Heart right ventricle (tissue), 16 donors: ENCODE measurements at places on chromosomes 16 and 17. TPM values are rescaled to one million over a fixed set of nuclear protein-coding genes. Genes with fewer than 3 reads are reported as not detected.
A peak's percentile ranks its signal among the peaks of the same experiment; 100 is the strongest.

DNA sequence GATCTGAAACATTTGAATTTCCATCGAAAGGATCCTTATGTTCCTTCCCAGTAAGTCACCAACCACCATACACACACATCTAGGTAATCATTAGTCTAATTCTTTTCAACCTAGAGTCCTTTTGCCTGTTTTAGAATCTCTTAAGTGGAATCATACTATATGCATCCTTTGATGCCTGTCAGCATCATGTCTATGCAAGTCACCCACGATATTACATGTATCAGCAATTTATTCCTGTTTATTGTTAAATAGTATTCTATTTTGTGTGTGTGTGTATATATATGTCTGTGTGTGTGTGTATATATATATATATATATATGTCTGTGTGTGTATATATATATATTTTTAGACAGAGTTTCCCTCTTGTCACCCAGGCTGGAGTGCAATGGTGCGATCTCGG lies 78.9 kb upstream of the RPH3AL start:
- no peaks in the 10 kb centered on the region for H3K4me1 ChIP-seq

DNA sequence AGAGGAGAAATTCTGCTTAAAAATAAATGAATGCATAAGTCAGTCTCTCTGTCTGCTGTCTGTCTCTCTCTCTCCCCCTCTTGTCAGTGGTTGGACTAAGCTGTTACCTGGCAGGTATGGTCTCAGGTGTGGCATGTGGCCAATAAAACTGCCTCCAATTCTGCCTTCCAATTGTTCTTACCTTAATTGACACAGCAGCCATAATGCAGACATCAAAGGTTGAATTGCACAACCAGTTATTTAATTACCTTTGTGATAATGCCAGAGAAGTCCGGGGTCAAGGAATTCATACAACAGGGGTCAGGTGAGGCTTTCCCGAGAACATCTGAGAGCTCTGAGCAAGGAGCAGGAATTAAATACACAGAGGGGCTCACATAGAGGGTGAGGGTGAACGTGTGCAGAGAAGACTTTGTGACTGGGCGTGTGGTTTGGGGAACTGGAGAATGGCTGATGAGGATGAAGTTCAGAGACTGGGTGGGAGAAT lies 78.8 kb upstream of the CDYL2 start:
- no peak overlapping the region for H3K4me3 ChIP-seq
- H3K4me1 ChIP-seq: no peaks in the 10 kb centered on the region
- peaks cover 5% of the 10 kb centered on the region for H3K27me3 ChIP-seq
- H3K36me3 ChIP-seq: no peaks in the 10 kb centered on the region
- no peak for DNase-seq

DNA sequence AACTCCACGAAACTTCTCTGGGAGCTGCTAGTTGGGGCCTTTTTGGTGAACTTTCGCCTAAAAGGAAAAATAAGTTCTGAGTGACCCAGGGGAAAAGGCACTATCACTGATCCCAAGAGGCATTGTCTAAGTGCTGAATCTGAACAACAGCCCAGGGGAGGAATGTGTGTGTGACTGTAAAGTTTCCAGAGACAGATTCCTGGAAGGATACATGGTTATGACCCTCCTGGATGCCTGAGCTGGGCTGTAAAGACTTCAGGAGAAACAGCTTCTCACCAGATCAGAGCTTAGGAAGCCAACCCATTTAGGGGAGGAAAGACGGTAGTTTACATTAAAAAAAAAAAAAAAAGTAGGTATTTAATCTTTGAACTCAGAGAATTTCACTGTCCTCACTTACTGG lies 20.2 kb downstream of the HIGD1B start:
- H3K4me3 ChIP-seq: no peak overlapping the region
- H3K4me1 ChIP-seq: no peaks in the 10 kb centered on the region
- H3K36me3 ChIP-seq: peaks cover 98% of the 10 kb centered on the region
- DNase-seq: no peak

Gene OR1A1
- total RNA-seq: not detected

DNA sequence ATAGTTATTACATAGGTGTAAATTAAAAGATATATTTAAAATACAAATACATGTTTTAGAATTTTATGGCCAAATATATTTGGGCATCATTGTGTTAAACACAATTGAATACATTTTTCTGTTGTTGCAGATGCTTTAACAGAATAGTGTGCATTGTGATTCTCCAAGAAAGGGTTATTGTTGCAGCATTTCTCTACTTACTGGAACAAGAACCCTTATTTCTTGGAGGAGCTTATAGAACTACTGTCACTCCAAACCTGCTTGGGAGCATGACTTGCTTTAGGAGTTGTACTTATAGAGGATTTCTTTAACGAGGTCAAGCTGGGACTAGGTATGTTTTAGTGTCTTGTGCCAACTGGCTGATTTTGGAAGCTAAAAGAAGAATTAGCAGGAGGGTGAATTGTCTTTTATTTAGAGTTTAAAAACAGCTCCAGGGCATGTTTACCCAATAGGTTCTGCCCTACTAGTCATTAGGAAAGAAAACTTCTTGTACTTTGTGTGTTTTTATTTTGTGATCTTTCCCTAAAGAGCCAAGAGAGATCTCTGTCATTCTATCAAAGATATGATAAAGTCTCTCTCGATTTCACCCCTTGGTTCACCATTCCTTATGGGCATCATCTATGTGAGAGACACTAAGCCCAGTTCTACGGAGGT lies 279.8 kb upstream of the SALL1 start:
- no peak overlapping the region for H3K4me3 ChIP-seq
- H3K36me3 ChIP-seq: no peaks in the 10 kb centered on the region
- H3K27ac ChIP-seq: no peak overlapping the region
- H3K4me1 ChIP-seq: no peaks in the 10 kb centered on the region
- no peak for DNase-seq

Gene OTOP2
- total RNA-seq: not detected

DNA sequence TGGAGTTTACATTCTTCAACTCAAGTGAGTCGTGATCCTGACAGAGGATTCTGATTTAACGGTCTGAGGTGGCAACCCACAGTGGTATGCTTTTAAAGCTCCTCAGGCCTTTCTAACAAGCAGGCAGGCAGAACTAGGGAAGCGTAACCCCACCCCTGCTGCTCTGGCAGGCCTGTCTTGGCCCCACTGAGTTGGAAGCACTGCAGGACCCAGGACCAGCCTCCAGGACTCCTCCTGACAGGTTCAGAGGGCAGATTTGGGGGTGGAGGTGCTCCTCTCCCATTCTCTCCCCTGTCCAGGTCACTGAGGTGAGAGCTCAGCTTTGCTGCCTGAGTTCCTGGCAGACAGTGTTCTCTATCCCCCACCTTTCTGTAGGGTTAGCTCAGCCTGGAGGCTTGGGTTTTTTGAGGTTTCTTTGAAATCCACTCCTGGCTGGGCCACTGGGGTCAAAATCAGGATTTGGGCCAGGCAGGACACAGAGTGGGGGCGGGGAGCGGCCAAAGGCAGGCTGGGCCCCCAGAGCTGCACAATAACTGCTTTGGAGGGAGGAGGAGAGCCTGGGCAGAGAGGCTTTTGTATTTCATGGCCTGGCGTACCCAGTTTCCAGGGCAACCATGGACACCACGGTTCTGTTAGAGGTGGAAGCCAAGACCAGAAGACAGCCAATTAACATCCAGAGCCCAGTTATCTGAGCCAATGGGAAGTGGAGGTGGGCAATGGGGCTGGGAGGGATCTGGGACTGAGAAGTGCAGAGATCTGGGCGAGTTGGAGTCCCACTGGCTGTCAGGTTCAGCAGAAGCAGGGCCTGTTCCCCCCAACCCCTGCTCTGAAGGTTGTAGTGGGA lies 9.5 kb downstream of the MRPL27 start:
- H3K4me1 ChIP-seq: peaks cover 21% of the 10 kb centered on the region
- H3K27ac ChIP-seq: no peak overlapping the region
- no peaks in the 10 kb centered on the region for H3K27me3 ChIP-seq
- no peak for DNase-seq
- H3K4me3 ChIP-seq: no peak overlapping the region

DNA sequence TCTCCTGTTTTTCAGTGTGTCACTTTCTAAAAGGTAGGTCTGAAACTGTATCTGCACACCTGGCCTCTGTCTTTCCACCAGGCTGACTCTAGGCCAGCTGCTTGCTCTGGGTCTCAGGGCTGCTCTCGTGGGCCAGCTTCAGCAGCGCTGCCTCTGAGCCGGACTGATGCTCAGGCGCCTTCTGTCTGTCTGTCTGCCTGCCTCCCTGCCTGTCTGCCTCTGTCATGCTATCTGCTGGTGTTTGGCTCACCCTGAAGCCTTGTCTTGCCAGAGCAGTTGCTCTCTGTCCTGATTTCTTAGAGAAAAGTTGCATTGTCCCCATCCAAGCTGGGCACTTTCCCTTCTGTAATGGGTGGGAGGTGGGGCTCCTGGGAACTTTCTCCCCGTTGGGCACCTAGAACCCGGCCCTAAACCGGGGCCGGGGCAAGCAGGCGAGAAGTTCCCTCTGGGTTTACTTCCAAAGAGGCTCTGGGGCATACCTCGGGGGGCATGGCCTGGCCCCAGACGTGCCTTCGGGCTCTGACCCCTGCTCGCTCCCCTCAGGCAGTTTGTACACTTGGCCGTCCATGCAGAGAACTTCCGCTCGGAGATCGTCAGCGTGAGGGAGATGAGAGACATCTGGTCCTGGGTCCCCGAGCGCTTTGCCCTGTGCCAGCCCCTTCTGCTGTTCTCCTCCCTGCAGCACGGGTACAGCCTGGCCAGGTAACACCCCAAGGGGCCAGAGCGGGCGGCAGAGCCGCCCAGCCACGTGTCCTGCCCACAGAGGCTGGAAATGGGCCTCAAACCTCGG lies 15.9 kb upstream of the ATP6V0C start:
- peaks cover 19% of the 10 kb centered on the region for H3K36me3 ChIP-seq
- no peaks in the 10 kb centered on the region for H3K27me3 ChIP-seq
- H3K27ac ChIP-seq: peak overlapping the region; percentile 75
- no peak for DNase-seq
